ENCODE measurements at places on chromosomes 2 and 18.

GRCh38 chr2:219452361-219453317, 18.0 kb downstream of the SPEG start:
- no peak for DNase-seq

- no peak for DNase-seq
Observed at GRCh38 chr2:233210843-233211547, 40.5 kb upstream of the ATG16L1 start.

DNA sequence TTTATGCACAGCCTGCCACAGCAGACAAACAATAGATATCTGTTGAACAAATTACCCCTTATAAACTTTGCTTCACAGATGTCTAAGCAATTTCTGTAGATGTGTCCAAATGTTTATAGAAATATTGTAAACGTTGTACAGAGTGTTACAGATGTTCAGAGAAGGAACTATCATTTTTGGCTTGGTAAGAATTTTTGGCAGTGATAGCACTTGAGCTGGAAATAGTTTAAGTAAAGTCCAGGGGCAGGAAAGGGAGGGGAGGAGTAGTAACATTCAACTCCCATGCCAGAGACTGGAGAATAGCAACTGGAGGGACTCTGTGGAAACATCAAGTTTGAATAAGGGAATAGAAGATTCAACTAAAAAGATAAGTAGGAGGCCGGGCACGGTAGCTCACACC, 4.4 kb downstream of the PTRHD1 start:
- DNase-seq: no peak

- peak; percentile 86 for DNase-seq
Observed at GRCh38 chr2:64488050-64488974, 34.4 kb downstream of the LGALSL start.

DNA sequence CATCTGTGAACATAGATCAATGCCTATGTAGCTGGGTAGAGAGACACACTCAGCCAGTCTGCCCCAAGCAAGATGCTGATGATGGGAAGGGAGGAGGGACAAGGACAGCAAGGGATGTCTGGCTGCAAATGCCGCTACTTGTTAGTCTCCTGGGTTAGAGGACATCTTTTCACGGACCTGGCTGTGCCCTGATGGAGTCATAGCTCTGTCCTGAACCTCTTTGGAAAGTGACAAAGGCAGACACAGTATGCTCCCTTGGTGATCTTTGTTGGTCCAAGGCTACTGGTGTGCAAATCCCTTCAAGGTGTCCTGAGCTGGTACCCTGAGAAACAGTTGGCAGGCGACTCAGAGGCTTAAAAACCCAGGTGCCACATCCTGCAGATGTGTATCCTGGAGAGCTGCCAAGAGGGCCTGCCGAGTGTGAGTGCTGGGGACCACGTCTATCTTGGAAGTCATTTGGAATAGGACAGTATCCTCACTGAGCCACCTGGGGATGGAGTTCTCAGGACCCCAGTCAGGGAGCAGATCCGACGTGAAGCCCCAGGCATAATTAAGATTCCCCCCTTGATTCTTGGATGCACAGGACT, 10.8 kb downstream of the FOSL2 start:
- no peak for DNase-seq

DNA sequence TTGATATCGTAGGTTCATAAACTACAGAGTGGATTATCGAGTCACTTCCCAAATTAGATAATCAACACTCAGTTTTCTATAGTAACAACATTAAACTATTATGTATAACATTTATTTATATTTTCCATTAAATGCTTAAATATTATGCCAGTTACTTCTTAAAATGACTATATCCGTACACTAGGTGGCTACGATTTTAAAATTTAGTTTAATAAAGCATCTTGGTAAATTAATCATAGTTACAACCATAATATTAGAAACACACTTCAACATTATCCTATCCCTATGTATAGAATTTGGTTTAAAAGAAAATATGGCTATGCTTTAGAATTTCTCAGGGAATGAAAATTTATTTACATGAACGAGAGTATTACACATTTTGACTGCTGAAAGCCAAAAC, 80.3 kb downstream of the SLC25A12 start:
- DNase-seq: no peak

DNA sequence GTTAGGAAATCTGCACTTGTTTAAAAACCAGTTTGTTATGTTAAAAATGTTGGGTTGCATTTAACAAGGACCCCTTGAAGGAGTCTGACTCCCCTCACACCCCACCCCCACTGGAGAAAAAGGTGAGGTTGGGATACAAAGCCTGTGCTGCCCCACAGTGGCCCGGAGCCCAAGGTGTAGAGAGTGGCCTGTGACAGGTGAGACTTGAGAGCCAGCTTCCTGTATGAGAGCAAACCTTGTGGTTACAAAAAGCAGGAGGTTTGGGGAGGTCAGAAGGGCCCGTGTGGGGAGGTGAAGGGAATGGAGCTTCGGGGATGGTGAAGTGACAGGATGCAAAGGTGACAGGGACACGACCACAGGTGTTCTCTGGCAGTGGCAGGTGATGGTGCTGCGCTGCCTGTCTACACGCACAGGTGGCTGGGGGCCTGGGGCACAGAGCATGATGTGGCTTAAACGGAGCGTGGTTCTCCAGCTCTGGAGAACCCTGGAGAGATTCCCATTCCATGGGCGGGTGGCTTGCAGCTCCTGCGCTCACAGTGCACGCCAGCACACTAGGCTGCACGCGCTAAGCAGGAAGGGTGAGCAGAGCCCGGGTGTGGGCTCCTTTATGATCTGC, 29.0 kb downstream of the IMPA2 start:
- DNase-seq: no peak

- DNase-seq: no peak
Observed at GRCh38 chr2:31219131-31219969, 2.0 kb upstream of the CAPN14 start.

- DNase-seq: no peak
Observed at GRCh38 chr2:184004948-184005672, 593.2 kb upstream of the ZNF804A start.

DNA sequence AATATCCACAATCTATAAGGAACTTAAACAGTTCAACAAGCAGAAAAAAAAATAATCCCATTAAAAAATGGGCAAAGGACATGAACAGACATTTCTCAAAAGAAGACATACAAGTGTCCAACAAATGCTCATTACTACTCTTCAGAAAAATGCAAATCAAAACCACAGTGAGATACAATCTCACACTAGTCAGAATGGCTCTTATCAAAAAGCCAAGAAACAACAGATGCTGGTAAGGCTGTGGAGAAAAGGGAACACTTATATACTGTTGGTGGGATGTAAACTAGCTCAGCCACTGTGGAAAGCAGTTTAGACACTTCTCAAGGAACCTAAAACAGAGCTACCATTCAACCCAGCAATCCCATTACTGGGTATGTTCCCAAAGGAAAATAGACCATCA, 7.2 kb upstream of the CRYGB start:
- no peak for DNase-seq

DNA sequence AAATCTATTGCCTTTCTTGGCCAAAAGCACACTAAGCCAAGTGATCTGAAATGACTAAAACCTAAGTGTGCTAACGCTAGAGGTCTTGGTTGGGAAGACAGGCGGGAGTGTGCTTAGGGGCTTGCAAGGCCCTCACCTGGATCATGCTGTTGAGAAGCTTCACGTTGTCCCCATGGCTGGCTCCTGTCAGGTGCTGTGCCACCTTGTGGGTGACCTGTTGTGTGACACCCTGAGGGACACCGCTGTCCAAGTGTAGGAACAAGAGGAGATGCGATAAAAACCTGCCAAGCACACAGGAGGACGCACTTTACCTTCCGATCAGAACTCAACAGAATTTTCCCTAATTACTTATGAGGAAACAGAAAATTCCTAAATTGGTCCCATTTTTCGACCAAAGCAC, 50.8 kb downstream of the EPG5 start:
- DNase-seq: no peak

DNA sequence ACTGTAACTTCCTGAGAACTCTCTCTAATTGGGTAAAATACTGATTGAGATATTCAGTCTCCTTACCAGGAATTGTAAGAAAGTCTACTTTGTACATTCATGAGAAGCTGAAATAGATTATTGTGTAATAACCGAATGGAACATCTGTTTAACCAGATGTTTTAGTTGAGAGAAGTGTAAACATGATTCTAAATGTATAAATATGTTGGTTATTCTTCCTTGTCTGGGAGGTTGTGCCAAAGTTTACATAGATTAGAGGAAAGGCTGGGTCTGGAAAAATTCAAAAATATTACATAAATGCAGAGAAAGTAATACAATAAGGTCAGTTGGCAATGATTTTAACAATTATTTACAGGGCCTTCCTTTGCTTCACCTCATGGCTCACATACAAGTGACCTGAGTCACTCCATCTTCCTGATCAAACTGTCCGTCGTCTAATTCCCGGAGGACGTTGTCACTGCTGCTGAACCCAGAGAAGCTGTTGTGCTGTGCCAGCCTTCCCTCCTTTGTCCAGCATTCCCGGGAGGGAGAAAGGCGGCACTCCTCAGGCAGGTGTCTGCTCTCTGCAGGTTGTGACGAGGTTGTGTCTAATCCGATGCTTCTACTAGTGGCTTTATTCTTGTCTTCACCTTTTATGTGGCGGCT, 55.9 kb downstream of the MOB4 start:
- no peak for DNase-seq

GRCh38 chr2:122856696-122857095, 1101.2 kb downstream of the TSN start:
- DNase-seq: no peak

- DNase-seq: no peak
Observed at GRCh38 chr2:56102866-56103265, 80.9 kb upstream of the CCDC85A start.

GRCh38 chr2:85248773-85249509, 78.8 kb downstream of the TGOLN2 start:
- no peak for DNase-seq

GRCh38 chr2:62787386-62787785, 81.9 kb downstream of the EHBP1 start:
- no peak for DNase-seq

GRCh38 chr2:7849027-7849426, 832.8 kb upstream of the ID2 start:
- DNase-seq: no peak

DNA sequence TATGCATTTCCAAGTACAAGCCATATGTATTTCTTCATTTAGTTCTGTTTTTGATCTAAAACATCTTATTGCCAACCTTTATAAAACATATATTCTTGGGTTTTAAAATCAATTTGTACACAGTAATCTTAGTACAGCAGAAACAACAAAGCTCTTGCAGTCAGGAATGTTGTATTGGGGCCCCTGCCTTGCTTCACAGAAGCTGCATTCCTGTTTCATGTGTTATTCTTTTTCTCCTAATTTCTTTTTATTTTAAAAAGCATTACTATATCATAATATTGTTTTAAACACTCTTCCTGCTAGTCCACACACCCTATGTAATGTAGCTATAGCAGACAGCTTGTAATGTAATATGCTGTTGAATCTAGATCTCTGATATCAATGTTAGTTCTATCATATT, 24.0 kb downstream of the SERPINB7 start:
- DNase-seq: no peak

DNA sequence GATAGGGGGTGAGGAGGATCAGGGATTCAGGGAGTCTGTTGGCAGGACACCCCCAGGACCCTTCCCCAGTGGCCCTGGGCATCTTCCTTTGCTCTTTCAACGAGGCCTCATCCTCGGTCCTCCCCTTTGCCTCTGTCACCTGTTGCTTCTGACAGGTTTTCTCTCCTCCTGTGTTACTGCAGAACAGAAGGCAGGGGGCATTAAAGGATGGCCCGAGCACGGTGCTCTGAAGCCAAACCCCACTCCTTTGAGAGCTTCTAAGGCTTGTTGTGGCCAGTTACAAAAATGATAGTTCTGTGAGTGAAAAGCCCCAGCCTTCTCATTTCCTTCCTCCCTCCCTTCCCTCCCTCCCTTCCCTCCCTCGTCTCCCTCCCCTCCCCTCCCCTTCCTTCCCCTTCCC, 82.5 kb downstream of the THNSL2 start:
- no peak for DNase-seq

DNA sequence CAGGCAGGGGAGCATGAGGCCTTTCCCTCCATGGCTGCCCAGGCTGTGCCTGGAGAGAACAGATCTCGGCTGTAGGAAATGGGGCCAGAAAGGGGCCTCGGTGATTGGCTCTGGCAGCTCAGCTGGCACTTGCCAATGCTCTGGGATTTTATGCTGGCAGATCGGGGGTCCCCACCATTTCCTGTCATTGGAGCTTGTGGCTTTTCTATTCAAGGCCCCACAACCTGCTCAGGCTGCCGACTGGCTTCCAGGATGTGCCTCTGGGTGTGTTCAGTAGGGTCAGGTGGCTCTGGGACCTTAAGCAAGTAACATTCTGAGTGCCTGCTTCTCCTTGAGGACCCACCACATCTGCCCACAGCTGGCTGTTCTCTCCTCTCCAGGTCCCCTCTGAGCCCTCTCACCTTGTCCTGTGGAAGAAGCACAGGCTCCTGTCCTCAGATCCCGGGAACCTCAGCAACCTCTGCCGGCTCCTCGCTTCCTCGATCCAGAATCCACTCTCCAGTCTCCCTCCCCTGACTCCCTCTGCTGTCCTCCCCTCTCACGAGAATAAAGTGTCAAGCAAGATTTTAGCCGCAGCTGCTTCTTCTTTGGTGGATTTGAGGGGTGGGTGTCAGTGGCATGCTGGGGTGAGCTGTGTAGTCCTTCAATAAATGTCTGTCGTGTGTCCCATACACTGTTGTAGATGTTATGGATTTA, 4.2 kb downstream of the GNLY start:
- DNase-seq: no peak

GRCh38 chr2:100067784-100068183, 74.6 kb downstream of the AFF3 start:
- no peak for DNase-seq

- no peak for DNase-seq
Observed at GRCh38 chr2:221999166-221999565, 299.6 kb downstream of the PAX3 start.

- no peak for DNase-seq
Observed at GRCh38 chr2:29033656-29034055, 40.7 kb downstream of the PCARE start.

DNA sequence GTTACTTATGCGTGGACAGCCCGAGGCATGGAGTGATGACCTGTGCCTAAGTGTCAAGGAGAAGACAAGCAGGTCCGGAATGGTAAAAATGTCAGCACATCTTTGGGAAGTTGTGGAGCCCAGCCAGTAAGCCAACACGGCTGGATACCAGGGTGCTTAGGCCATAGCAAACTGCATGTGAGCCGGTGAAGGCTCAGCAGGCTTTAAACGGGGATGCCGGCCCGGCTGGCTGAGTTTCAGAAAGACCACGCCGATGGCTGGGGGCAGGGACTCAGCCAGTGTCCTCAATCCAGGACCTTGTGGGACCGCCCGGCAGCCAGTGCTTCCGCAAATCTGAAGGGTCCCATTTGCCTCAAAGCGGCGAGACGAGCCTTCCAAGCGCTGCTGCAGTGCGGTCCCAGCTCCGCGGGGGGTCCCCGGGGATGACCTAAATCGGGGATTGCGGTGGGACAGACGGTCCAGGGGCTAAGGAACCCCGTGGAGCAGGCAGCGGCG, 946 bp upstream of the AGAP1 start:
- no peak for DNase-seq
